CD4-positive, alpha-beta T cell treated with Interleukin-6 for 4 hours (primary cell): ENCODE measurements at places on chromosomes 2 and 18.

- no peak for DNase-seq
Observed at GRCh38 chr2:16430846-16431245, 234.8 kb downstream of the CYRIA start.

GRCh38 chr2:17035010-17035409 lies 369.4 kb upstream of the CYRIA start:
- DNase-seq: no peak

- no peak for DNase-seq
Observed at GRCh38 chr2:9565436-9566153, 10.0 kb upstream of the ADAM17 start.

DNA sequence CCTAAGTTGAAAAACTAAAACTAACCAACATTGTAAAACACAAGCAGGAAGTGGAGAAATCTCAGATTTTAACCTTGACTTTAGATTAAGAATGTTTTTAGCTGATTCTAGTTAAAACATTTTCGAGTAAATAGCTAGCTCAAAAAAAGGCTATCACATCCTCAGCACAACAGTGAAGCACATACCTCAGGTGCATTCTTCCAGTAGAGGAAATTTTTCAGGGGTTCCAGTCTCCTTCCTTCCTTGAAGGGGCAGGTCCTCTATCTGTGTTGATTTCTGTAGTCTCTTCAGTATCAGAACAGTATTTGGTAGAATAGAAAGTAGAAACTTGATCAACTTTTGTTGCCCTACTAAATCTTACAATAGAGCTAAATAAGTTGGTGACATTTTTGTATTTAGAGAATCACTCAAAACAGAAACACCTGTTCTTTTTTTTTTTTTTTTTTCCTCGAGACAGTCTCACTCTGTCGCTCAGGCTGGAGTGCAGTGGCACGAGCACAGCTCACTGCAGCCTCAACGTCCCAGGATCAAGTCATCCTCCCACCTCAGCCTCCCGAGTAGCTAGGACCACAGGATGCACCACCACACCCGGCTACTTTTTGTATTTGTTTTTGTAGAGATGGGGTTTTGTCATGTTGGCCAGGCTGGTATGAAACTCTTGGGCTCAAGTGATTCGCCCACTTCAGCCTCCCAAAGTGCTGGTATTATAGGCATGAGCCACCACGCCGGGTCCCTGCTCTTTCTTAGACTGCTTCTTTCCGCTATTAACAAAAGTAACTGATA lies 6.9 kb upstream of the GPR155 start:
- DNase-seq: peak; percentile 33

- DNase-seq: no peak
Observed at GRCh38 chr2:187532333-187533120, 21.7 kb downstream of the TFPI start.

- DNase-seq: no peak
Observed at GRCh38 chr2:20665243-20666004, 1.5 kb upstream of the GDF7 start.

GRCh38 chr2:157842106-157842879 lies 33.8 kb downstream of the ACVR1 start:
- no peak for DNase-seq

DNA sequence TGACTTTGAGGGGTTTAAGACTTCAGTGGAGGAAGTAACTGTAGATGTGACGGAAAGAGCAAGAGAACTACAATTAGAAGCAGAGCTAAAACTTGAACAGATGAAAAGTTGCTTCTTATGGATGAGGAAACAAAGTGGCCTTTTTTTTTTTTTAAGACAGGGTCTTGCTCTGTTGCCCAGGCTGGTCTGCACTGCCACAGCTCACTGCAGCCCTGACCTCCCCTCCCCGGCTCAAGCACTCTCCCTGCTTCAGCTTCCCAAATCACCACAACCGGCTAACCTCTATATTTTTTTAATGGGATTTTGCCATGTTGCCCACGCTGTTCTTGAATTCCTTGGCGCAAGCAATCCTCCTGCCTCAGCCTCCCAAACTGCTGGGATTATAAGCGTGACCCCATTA lies 3.2 kb downstream of the MAP3K2 start:
- DNase-seq: no peak

- no peak for DNase-seq
Observed at GRCh38 chr2:104164721-104165252, 689.1 kb upstream of the POU3F3 start.

GRCh38 chr2:48515513-48515985 lies 14.4 kb upstream of the STON1 start:
- no peak for DNase-seq

GRCh38 chr2:112153179-112153490 lies 14.9 kb downstream of the FBLN7 start:
- DNase-seq: no peak

DNA sequence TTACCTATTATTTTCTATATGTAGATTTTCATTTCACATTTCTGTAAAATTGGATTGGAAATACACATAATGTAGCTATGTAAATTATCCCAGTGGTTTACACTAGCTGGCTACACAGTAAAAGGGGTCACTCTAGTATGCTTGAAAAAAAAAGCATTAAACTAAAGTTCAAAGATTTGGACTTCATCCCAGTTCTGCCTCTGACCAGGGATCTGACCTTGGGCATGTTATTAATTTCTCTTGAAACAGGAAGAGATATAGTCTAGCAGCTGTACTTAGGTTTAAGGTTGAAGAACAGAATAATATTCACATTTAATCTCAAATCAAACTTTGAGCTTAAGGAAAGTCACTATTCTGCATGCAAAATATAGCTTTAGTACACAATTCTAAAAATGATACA lies 64.5 kb upstream of the RPE start:
- DNase-seq: no peak

GRCh38 chr2:120983344-120983743 lies 247.7 kb downstream of the GLI2 start:
- no peak for DNase-seq

- no peak for DNase-seq
Observed at GRCh38 chr18:35183886-35184285, 56.9 kb upstream of the ZNF397 start.

GRCh38 chr2:18117592-18117991 lies 239.1 kb downstream of the KCNS3 start:
- no peak for DNase-seq

- DNase-seq: no peak
Observed at GRCh38 chr2:241286348-241287090, 29.0 kb downstream of the HDLBP start.

DNA sequence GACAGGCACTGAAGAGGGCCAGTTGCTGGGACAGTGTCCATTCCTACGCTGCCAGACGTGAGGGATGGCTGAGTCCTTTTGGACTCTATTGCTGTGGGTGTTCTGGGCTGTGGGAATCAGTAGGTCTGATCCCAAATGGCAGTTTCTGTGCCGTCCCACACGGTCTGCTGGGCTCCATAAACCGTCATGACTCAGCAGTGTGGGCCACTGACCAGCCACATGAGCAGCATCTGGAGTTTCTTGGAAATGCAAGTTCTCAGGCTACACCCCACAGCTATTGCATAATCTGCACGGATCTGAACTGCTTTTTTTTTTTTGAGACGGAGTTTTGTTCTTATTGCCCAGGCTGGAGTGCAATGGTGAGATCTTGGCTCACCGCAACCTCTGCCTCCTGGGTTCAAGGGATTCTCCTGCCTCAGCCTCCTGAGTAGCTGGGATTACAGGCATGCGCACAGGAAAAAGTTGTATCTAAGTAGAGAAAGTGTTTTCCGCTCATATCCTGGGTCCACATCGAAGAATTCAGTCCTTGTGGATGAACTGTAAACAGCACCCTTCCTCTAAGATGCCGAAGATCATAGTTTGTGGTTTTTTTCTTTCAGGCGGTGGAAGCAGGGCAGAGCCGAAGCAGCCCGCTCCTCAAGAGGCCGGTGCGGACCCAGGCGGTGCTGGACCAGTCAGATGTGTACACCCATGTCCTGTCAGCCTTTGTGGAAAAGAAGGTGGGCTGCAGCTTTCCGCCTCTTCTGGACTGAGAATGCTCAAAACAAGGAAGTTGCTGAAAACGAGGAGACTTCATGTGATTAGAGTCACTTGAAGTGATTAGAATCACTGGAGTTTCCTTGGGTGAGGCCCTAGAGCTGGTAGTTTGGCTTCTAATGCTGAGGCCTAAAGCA lies 25.5 kb downstream of the RMC1 start:
- DNase-seq: no peak

DNA sequence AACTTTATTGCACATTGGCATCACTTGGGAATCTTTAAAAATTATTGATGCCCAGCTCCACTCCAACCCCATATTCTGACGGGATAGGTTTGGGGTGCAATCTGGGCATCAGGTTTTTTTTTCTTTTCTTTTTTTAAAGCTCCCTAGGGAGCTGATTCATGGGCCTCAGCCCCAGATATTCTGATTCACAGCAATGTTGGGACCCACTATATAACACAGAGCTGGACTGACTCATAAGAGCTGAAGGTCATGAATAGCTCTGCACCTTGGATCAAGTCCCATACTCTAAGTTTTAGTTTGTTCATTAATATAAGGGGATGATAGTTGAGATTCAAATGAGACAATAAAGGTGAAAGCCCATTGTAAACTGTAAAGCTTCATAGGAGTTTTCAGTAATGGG lies 191.1 kb upstream of the REV1 start:
- no peak for DNase-seq

- DNase-seq: peak; percentile 41
Observed at GRCh38 chr2:7649461-7650228, 732.4 kb downstream of the RNF144A start.

- no peak for DNase-seq
Observed at GRCh38 chr2:136167721-136168475, 49.9 kb upstream of the CXCR4 start.

DNA sequence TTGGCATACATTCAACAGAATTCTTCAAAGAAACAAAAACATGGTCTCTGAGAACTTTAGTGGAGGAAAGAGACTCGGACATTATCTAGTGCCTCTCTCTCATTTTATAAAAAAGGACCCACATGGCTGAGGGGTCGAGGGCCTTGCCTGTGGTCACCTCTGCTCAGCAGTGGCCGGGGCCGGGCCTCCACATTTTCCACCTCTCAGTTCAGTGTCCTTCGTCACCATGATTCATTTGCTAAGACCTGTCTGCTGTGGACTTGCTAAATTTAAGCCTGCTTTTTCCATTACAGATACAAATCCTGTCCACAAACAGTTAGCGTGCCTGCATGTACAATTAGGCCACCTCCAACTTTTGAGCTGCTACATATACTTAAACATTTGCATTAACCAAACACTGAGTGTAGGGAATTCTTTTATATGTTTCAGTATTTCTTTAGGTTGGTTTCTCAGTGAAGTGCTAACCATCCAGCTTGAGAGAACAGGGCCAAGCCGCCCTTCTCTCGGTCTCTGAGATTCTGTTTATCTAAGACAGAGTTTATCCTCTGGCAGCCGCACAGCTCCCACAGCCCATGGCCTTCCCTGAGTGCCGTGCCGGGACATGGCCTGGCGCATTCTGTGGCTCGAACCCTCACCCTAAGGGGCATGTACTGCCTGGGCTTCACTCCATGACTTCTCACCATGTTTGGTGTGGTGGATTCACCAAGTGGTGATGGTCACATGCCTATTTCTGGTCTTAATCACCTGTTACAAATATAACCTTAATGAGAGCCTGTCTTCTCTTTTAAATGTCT lies 46.2 kb downstream of the COA5 start:
- no peak for DNase-seq

DNA sequence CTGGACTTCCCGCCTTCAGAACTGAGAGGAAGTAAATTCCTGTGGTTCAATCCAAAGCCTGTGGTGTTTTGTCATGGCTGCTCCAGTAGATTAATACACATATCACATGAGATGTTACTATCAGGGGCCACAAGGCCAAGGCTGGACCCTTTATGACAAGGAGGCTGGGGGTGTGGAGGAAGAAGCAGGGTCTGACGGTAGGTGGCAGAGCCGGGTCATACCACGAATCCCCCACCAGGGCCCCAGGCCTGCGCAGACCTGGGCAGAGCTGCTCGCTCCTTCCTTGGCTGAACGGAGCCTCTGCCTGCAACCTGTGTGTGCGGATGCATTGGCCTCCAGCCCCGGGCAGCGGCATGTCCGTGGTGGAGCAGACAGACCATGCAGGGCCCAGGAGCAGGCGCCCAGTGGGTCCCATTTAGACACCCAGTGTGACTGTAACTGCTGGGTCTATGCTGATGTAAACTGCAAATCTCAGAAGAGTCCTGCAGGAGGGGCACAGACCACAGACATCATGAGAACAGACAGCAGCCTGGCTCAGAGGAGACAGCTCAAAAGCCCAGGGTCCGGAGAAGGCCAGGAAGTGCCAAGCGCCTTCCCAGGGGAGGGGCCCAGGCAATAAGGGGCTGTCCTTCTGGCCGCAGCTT lies 155.2 kb downstream of the PXDN start:
- DNase-seq: no peak

- DNase-seq: no peak
Observed at GRCh38 chr2:158656492-158657229, 138.5 kb upstream of the DAPL1 start.

DNA sequence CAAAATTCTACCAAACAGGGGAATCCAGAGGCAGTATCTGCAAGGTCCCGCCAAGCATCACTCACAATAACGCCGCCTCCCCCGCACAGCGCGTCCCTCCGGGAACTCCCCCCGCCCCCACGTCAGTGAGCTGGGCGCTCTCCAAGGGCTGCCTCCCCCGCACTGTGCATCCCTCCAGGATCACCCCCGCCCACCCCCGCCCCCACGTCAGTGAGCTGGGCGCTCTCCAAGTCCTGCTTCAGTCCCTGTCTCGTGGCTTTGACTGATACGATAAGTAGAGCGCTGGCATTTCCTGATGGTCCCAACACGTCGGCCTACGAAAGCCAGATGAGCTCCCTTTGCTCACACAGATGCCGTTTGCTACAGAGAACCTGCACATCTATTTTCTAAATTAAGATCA lies 130.7 kb upstream of the TPO start:
- DNase-seq: no peak

GRCh38 chr2:178075006-178075326 lies 2.4 kb upstream of the PDE11A start:
- DNase-seq: no peak

DNA sequence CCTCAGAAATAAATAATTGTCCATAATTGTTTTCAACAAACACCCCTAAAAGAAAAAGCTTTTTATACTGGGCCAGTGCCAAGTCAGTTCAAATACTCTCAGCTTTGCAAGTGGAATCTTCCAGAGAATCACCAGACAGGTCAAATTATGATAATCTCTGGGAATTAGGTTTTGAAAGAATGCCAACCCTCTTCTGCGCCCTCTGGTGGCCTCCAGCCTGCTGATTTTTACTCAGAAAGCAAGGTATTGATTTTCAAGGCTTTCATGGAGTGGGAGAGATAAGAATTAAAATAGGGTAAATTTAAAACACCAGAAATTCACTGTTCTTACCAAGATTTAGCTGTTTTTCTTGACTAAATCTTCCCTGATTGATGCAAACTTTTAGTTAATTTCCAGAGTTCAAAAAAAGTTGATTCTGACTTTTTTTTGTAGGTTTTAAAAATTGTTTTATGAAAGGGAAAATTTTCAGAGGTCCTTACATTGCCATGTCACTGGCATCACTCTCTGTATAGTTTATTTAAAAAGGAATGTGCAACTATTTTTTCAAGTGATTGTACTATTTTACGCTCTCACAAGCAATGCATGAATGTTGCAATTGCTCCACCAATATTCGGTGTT lies 282.9 kb upstream of the TNP1 start:
- DNase-seq: no peak

- DNase-seq: no peak
Observed at GRCh38 chr2:49861821-49862220, 707.5 kb upstream of the FSHR start.

- no peak for DNase-seq
Observed at GRCh38 chr2:60973705-60974104, 43.8 kb upstream of the PEX13 start.
